Breast epithelium (tissue), 4 donors: ENCODE measurements at places on chromosomes 16 and 17. TPM values are rescaled to one million over a fixed set of nuclear protein-coding genes. Genes with fewer than 3 reads are reported as not detected.
A peak's percentile ranks its signal among the peaks of the same experiment; 100 is the strongest.

Gene CHST5
- 0.15 TPM for total RNA-seq

Gene SLC2A4
- 32.5 TPM for total RNA-seq

- no peaks in the 10 kb centered on the region for H3K27me3 ChIP-seq
- H3K36me3 ChIP-seq: peaks cover 32% of the 10 kb centered on the region
- DNase-seq: no peak
- H3K27ac ChIP-seq: no peak overlapping the region
Measured at GRCh38 chr17:21019976-21020586, 22.7 kb downstream of the USP22 start.

DNA sequence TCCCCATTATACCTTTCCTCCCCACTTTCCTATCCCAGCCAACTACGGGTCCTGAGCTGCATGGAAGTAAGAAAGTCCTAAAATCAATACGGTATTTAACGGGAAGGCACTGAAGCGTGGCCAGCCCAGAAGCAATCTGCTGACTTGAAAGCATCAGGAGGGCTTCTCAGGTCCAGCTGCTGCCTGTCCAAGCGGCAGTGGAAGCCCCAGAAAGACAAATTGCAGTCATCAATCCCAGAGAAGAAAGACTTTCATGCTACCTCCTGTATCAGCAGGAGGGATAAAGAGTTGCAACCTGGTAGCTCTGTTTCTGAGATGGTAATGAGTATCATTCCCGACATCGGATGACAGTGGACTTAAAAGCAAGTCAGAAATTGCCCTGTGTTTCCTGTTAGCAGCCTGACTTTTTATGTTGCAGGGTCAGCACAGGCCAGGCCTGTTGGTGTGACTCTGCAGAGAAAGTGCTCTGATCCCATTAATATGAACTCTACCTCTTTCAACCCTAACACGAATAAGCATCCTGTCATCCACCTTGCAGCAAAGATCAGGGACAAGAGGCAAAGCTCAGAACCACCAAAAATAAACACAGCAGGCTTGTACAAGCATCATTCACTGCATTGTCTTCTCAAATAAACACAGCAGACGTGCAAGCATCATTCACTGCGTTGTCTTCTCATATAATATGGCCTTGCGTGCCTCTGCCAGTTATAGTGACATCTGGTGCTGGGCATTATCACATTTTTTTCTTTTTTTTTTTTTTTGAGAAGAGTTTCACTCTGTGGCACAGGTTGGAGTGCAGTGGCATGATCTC lies 358.6 kb upstream of the CDH11 start:
- DNase-seq: no peak
- H3K27ac ChIP-seq: no peak overlapping the region
- no peaks in the 10 kb centered on the region for H3K27me3 ChIP-seq
- no peaks in the 10 kb centered on the region for H3K36me3 ChIP-seq

GRCh38 chr17:47719411-47720152 lies 13.5 kb upstream of the TBX21 start:
- no peaks in the 10 kb centered on the region for H3K36me3 ChIP-seq
- DNase-seq: no peak
- H3K27me3 ChIP-seq: peaks cover 18% of the 10 kb centered on the region
- H3K27ac ChIP-seq: no peak overlapping the region
- H3K4me1 ChIP-seq: no peaks in the 10 kb centered on the region
- H3K4me3 ChIP-seq: no peak overlapping the region

DNA sequence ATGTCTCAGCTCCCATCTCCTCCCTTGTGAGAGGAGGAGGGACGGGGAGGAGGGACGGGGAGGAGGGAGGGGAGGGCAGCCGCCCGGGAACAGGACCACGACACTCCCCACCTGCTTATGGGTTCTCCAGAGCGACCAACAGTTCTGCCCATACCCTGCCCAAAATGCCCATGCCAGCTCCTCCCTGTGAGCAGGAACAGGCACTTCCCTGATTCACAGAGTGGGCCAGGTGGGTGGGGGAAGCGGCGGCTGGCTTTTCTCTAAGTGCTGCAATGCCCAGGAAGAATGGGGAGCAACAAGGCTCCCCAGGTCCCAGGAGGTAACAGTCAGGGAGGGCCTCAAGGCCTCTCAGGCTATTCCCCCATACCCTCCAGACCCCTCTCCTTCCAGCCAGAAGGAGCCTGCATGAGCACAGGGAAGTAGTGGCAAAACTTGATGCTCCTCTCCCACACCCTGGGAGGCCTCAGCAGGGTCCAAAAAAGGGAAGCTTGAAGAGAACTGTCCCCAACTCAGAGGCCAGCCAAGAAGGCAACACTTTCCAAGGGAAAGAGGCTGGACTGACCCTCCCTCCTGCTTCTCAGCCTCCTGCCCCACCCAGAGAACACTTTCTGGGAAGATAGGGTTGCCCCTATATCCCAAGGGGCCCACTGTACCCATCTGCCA lies 53.8 kb downstream of the MYO18A start:
- H3K36me3 ChIP-seq: no peaks in the 10 kb centered on the region
- no peak overlapping the region for H3K4me3 ChIP-seq
- H3K4me1 ChIP-seq: no peaks in the 10 kb centered on the region
- DNase-seq: no peak

DNA sequence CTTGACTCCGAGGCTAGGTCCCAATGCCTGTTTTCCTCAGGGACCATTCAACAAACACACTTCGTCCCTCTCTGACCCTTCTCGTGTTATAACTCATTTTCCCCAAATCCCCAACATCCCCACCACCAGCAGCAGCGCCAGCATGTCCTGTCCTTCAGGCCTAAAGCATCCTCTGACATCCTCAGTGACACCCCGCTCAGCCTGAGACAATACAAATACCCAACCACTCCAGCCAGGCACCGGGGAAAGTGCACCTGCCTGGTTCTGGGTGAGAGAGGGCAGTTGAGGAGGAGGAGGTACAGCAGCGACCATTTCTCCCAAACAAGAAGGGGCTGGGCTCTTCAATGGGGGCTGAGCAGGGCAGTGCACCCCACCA lies 4.7 kb downstream of the MNT start:
- H3K36me3 ChIP-seq: no peaks in the 10 kb centered on the region
- no peak for DNase-seq
- no peaks in the 10 kb centered on the region for H3K27me3 ChIP-seq
- H3K4me1 ChIP-seq: peaks cover 51% of the 10 kb centered on the region

- peak overlapping the region; percentile 40 for H3K4me3 ChIP-seq
- peak; percentile 94 for DNase-seq
- peaks cover 6% of the 10 kb centered on the region for H3K4me1 ChIP-seq
- H3K36me3 ChIP-seq: no peaks in the 10 kb centered on the region
- no peaks in the 10 kb centered on the region for H3K27me3 ChIP-seq
Measured at GRCh38 chr17:1779571-1780131, 17.8 kb downstream of the SERPINF1 start.

DNA sequence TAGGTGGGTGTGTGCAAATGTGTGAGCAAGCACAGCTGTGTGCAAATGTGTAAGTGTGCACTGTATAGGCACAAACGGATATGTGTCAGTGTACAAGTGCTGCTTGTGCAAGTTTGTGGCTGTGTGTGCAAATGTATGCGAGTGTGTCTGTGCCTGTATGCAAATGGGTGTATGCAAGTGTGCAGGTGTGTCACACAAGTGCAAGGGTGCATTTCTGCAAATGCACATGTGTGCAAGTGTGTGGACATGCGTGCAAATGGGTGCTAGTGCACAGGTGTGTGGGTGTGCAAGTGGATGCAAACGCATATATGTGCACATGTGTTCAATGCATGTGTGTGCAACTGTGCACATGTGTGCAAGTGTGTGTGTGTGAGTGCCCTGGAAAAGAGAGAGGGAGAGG lies 76.5 kb upstream of the TNRC6C start:
- no peaks in the 10 kb centered on the region for H3K27me3 ChIP-seq
- H3K36me3 ChIP-seq: no peaks in the 10 kb centered on the region
- peaks cover 12% of the 10 kb centered on the region for H3K4me1 ChIP-seq
- no peak for DNase-seq
